ENCODE measurements at places on chromosomes 11 and 22.

GRCh38 chr11:124646148-124646547 is 23.5 kb downstream of the TBRG1 start:
- no peak for DNase-seq

GRCh38 chr11:74672332-74672955 is 58.8 kb downstream of the CHRDL2 start:
- DNase-seq = no peak

DNA sequence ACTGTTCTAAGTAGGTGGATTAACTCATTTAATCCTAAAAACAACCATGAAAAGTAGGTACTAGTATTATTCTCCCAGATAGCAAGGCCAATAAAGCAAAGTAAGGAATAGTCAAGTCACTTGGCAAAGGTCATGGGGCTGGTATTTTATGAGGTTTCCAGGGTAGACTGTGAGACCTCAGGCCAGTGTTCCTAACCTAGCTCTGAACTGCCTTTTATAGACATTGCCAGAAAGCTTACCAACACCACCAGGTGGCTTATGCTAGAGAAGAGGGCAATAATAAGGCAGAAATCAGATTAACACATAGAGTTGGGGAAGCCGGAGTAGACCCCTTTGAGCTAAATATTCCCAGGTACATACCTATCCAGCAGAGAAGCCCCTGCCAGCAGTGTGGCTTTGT is 490.9 kb upstream of the TENM4 start:
- DNase-seq = no peak

DNA sequence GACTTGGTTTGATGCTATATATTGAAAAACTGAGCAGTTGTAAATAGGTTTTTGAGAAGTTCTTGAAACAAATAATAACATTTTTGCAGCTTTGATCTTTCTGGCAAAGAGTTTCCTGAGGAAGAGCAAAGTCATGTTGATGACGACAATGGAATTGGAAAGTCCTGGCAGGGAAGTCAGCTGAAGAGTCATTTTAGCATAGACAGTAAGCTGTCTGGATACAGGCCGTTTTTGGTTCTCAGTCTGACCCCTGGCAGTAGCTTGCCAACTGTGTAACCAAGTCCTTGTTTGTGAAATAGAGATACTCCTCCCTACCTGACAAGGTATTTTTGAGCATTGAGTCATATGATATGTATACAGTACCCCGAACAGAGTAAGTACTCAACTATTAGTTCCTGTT is 193.3 kb downstream of the C11orf91 start:
- DNase-seq = no peak

DNA sequence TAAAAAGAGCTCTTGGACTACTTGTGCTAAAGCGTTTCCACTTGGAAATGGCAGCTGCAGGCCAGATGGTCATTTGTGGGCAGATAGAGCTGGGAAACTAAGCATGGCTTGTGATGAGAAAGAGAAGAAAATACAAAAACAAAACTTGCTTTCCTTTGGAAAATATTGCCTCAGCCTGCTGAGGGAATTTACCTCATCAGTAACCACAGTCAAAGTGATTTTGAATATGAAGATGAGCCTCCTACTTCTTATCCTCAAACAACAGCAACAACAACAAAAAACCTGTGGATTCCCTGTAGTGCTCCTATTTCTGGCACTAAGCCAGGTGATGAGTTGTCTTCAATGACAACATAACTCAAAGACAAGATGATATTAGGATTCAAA is 62.7 kb upstream of the FIBIN start:
- DNase-seq = no peak

DNA sequence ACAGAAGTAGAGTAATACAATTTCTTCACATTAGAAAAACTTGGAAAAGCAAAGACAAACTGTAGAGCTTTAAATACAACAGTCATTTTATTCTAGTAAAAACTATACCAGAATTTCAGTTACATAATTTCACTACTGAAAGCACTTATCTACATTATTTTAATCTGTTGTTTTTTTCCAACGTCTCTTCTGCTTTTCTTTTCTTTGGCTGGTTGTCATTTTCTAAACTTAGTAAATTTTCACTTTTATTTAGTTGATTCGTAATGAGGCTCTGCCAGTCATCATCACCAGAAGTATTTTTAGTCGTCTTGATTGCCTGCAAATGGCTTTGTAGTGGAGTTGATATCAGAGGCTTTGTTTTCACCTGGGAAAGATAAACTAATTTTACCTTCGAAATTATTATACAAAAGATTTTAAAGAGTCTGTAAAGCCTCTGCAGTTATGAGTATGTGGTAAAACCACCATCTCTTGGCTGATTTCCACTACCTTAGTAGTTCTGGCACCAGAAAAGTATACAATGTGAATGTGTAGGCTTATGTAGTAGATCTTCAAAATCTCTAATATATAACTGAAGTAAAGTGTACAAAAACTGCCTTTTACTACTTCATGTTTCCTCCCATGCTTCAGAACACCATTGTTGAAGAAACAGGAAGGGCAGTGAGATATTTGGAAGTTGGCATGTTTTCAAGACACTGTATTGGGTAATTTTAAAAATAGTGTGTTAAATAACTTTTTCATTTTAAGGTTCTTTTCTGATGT is 19.2 kb downstream of the EIF3M start:
- no peak for DNase-seq

DNA sequence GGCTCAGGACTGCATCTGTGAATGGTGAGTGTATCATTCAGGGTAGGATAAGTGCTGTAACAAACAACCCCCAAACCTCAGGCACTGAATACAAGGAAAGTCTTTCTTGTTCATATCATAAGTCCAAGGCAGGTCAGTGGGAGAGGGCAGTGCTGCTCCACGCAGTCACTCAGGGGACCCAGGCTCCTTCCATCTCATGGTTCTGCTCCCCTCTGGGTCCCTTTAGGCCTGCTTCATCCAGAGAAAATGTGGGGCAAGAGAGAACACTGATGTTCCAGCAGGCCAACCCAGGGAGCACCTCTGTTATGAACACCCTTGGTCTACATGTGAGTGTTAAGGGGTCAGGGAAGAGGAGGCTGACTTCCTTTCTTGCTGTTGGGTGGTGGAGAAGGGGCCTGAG is 187.8 kb downstream of the CHST1 start:
- DNase-seq = no peak

- DNase-seq = no peak
These were observed 8.8 kb upstream of the UBASH3B start for GRCh38 chr11:122646549-122647340.

GRCh38 chr11:1964955-1965354 is 17.8 kb downstream of the MRPL23 start:
- no peak for DNase-seq

DNA sequence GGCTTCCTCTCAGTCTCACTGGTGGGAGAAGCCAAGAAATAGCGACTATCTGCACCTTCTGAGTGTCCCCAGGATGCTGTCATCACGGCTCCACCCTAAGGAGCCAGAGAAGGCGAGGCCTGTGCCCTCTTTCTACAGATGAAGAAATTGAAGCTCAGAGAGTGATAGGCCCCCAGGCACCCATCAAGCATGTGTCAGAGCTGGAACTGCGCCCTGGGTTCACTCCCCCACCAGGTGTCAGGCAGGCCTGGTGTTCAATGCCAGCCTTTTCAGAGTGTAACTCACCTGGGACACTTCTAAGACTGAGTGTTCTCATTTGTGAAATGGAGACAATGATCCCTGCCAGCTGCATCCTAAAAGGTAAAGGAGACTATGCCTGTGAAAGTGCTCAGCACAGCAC is 127.3 kb upstream of the SEZ6L start:
- no peak for DNase-seq

DNA sequence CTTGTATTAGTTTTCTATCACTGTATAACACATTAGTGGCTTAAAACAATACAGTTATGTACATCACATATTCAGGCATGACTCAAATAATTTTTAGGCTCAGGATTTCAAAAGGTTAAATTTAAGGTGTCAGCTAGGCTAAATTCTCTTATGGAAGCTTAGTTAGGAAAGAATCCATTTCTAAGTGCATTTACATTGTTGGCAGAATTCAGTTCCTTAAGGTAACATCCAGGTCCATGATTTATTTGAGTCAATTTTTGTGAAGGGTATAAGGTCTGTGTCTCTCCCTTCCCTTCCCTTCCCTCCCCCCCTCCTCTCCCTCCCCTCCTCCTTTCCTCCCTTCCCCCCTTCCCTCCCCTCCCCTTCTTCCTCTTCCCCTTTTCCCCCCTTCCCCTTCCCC is 399.0 kb upstream of the CNTN5 start:
- DNase-seq = no peak

DNA sequence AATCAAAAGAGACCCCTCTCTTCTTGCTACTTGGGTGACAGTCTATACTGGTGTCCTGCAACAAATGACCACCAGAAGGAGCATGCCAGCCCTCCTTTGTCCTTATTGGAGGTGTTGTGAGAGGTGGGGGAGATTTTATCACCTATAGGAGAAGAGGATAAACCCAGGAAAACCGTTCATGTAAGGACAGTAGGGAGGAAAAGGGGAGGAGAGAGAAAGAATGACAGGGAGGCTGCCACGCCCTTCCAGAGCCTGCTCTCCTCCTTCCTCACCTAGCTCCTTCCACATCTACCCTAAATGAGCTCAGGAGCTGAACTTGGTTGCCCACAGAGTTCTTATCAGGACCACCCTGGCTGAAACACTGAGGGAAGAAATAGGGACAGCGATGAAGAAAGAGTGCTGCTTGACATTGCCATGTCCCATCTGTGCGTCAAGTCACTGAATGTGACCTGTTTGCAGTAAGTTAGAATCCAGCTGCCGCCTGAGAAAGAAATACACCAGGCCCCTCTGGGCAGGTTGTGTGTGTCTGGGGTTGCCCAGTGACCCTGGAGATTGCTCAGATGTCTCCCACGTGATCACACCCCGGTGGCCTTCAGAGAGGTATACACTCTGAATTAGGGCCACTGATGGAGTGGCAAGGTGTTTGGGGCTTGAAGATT is 40.4 kb upstream of the ETS1 start:
- DNase-seq = no peak

DNA sequence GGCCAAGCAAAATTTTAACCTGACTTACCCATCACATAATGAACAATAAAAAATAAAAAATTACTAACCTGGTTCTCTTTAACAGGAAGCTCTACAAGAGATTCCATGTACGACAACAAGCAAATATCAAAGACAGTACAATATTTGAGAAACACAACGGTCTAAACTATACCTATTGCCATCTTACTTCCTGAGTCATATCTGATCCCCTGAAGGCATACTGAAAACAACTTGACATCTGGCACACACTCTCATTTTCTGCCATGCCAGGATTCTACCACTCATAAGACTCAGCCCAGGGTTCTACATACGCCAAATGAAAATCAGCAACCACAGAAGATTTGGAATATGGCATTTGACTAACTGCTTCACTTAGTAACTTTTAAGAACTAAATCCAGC is 13.8 kb downstream of the DENND5A start:
- no peak for DNase-seq

DNA sequence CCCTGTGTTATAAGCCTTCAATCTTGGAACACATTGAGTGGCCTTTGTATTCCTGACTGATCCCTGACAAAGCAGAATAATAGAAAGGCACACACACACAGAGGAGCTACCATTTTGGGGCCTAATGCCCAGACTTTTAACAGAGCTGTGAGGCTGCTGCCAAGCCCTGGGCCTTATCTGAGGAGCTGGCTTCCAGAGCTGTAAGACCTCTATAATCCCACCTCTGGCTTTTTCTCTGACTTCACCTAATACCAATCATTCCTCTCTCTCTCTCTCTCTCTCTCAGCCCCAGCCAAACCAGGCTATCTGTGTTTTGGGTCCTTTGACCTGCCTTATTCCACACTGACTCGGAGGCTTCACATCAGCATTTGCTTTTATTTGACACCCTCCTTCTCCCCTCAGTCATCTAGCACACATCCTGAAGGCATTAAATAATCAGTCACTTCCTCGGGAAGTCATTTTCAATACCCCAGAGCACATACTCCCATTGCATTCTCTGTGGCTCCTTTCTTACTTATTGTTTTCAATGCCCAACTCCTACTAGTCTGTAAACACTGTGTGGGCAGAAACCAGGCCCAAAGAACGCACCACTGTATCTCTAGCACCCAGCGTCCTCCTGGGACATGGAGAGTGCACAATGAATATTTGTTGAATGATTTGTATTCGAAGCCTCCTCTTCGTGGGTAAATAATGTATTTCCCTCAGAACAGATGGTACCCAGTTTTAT is 21.2 kb upstream of the TRIM44 start:
- no peak for DNase-seq

- DNase-seq = no peak
These were observed 887.3 kb upstream of the TENM4 start for GRCh38 chr11:80327956-80328614.

- no peak for DNase-seq
These were observed 99.5 kb downstream of the RDX start for GRCh38 chr11:110196884-110197420.

GRCh38 chr22:37048133-37048532 is 3.4 kb upstream of the KCTD17 start:
- no peak for DNase-seq

DNA sequence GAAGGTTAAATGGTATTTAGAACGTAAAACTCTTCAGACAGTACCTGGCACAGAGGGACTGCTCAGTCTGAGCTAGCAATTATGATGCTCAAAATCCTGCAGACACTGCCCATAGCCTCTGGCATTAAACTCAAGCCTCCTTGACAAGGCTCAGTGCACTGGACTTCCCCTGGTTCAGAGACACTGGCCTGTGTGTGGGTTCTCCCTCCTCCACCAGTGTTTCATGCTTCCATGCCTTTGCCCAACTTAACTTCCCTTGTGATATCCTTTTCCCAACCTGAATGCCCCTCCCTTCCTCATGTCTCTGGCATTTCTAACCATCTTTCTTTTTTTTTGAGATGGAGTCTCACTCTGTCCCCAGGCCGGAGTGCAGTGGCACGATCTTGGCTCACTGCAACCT is 9.1 kb downstream of the LTBP3 start:
- DNase-seq = no peak

GRCh38 chr22:44448271-44448830 is 49.7 kb downstream of the RTL6 start:
- no peak for DNase-seq

DNA sequence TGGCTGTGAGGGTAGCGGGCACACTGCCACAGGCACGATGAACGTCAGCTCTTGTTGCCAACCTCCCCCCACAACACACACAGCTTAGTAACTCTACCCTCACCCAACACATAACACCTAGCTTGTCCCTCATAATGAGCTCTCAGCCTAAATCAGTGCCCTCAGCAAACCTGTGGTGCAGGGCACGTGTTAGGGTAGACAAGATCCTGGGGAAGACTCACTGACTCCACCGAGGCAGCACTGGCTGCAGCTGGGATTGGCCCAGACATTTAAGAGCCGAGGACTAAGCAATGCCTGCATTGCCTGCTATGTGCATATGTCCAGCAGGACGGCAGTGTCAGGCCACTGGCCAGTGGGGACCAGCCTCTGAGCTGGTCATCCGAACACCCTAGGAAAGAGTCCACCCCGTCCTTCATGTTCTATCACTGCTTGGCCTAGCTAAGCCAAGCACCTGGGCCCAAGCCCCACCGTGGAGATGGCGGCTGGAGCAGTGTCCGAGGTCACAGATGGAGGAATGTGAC is 32.9 kb upstream of the TRIM29 start:
- no peak for DNase-seq

GRCh38 chr11:61121917-61122316 is 19.6 kb downstream of the CD5 start:
- DNase-seq = no peak

- DNase-seq = no peak
These were observed 24.7 kb downstream of the GAL start for GRCh38 chr11:68709062-68709461.

- DNase-seq = no peak
These were observed 306.8 kb downstream of the CNTN5 start for GRCh38 chr11:99327527-99327926.

All from activated CD8-positive, alpha-beta memory T cell treated with anti-CD3 and anti-CD28 coated beads for 4 hours (primary cell).